ENCODE measurements at places on chromosomes 13 and 19. TPM values are rescaled to one million over a fixed set of nuclear protein-coding genes. Genes with fewer than 3 reads are reported as not detected.

STAP2 gene
- total RNA-seq: 28.9 TPM

GPR12 gene
- not detected for total RNA-seq

ZNF583 gene
- 4.1 TPM for total RNA-seq

SHISA2 gene
- 100 TPM for total RNA-seq

NUCB1 gene
- 106 TPM for total RNA-seq

ATP4B gene
- not detected for total RNA-seq

DNA sequence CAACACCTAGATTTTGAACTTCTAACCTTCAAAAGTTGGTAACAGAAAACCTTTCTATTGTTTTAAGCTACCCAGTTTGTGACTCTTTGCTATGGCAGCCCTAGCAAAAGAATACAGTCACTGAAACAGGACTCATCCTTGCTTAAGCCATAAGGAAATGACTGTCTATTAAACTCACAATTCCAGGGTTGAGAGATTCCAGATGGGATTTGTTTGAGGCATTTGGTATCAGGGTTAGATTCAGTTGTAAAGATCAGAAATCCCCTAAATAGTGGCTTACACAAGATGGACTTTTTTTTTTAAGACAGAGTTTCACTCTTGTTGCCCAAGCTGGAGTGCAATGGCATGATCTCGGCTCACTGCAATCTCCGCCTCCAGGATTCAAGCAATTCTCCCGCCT lies 41.1 kb upstream of the RGCC start:
- no peak for DNase-seq

- no peak for DNase-seq
Observed at GRCh38 chr19:29620931-29621351, 14.9 kb downstream of the POP4 start.

GRCh38 chr19:31338069-31338776 lies 11.0 kb downstream of the TSHZ3 start:
- peak; percentile 49 for DNase-seq

GRCh38 chr19:1417145-1417544 lies 9.8 kb downstream of the DAZAP1 start:
- DNase-seq: no peak

- no peak for DNase-seq
Observed at GRCh38 chr13:27423333-27423732, 1.1 kb upstream of the GTF3A start.

DNA sequence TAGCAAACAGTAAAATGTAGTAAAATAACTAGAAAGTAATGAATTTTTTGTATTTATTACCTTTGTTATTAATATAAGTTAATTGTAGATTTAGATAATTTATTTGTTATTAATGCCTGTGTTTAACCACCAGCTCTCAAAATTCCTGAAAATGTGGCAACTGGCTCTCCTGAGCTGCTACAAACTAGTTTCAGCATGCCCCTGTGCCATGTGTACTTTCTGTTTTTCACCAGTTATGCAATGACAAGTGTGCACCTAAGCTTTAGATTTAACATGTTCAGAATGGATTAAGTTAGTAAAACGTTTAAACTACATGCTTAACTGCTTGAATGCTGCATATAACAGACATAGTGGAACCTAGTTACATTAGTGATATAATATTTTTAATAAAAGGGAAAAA lies 88.1 kb downstream of the POSTN start:
- DNase-seq: no peak

DNA sequence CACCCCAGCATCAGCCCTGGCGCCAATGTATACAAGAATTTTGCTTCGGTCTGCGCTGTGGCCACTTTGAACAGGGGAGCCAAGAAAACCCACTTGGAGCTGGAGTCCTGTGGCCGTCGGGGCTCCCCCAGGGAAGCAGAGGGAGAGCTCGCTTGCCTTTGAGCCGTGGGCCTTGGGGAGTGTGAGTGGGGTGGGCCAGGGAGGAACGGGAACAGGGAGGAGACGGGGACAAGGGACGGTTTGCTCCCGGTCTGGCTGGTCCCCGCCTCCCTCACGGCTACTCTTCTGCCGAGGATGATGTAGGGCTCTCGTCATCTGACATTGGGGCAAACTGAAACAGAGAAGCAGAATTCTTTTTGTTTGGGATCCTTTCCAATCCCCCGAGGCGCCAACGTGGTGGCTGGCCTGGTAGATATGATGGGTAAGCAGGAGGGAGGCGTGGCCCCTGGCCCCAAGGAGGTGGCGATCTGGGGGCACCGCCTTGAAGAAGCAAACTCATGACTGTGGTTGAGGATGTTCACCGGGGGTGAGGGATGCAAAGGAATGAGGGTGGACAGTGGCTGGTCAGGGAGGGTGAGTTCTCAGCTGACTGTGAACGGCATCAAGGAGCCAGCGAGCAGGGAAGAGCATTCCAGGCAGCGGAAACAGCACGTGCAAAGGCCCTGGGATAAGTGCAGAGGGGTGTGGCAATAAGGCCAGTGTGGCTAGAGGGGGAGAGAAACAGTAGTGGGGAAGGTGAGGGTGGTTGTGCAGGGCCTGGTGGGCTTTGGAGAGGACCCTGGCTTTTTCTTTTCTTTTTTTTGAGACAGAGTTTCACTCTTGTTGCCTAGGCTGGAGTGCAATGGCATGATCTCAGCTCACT lies 10.9 kb upstream of the SPC24 start:
- DNase-seq: no peak

- peak; percentile 57 for DNase-seq
Observed at GRCh38 chr13:102191951-102192502, 209.8 kb downstream of the FGF14 start.

DNA sequence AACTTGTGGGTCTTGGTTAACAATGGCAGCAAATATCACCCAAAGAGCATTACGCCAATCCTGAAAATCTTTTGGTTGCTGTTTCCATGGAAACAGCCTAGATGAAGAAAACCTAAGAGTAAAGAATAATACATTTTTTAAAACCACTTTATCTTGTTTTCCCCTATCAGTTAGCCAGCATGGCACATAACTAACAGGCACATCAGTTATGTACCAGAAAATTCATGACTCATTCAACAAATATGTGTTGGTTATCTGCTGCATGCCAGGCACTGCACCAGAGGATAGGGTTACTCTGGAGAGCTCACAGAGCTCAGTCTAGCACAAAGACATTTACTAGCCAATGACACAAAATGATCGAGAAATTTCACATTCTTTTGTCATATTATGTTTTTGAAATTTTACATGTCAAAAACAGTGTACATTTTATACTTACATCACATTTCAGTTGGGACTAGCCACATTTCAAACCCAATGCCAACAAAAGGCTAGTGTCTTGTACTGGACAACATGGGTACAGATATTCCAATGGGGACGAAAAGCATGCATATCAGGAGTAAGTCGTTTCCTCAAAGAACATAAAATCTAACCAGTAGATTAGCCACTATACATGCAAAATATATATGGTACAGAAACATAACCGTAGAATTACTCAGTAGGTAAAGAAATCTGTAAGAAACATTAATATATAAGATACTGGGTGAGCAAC lies 20.3 kb downstream of the LNX2 start:
- peak; percentile 60 for DNase-seq

GRCh38 chr13:113820813-113821651 lies 42.8 kb downstream of the GAS6 start:
- DNase-seq: peak; percentile 93

GRCh38 chr19:31512181-31512970 lies 163.1 kb upstream of the TSHZ3 start:
- no peak for DNase-seq

DNA sequence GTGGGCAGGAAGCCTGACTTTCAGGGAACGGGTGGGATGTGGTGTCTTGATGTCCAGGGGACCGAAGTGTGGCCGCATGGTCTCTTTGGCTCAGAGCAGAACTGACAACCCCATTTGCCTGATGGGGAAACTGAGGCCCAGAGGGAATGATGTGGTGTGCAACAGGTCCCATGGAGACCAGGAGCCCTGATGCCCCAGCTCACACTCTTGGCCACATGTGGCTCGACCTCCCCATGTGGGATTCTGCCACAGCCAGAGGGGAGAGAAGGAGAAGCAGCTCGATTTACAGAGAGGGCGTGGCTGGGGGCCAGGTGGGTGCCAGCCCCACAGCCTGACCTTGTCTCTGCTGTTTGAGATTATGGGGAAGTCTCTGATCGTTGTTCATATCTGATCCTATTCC lies 128.1 kb downstream of the TEX29 start:
- no peak for DNase-seq

- peak; percentile 96 for DNase-seq
Observed at GRCh38 chr19:40598121-40598917, 2.9 kb upstream of the LTBP4 start.

DNA sequence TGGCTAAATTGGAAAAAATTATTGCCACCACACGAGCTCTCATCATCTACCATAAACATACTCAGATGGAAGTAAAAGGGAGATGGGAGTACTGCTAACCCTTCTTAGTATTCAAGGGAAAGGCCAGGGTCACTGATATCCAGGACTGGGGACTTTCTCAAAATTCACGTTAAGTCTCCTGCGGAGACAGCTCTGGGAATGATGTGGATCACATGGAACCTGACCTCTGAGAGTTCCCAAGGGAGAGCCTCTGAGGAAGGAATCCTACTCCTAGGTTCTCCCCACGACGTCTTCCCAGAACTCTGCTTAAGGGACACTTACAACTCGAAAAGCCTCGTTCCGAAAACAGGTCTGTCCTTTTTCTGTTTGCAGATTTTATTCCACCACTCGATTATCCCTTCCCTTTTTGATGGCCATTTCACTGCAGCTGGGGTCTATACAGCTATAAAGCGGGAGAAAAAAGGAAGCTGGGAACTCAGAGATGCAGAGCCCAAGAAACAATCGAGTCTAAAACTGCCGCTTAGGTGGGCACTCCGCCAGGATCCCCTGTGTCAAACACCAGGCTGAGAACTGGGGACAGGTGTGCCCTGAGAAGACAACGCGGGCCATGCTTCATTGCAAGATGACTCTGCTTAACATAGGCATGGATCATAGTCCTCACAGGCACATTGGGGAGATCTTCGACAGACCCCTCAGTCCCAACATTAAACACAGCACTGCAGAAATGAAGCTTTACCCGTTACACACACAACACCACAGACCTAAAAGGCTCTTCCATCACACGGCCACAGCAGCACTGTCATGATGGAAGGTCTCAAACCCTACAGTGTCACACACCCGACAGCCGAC lies 823 bp upstream of the ZNF567 start:
- DNase-seq: no peak

DNA sequence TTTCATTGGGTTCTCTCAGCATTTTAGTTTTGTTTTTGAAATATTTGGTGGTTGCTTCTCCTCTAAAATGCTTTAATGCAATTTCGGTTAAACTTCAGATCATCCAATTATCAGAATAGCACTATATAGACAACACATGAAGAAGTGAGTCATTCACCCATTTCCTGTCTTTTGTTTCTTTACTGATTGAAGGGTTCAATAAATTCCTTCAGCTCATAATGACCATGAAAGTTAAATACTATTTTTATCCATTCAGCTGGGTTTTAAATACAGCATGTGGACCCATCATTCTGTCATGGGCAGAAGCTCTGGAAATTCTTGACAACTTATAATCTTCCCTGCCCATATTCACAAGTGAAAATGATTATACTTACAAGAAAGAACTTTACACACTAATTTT lies 187.2 kb downstream of the ITGBL1 start:
- no peak for DNase-seq

GRCh38 chr13:59946944-59947343 lies 216.8 kb downstream of the DIAPH3 start:
- DNase-seq: no peak

GRCh38 chr19:16121141-16121540 lies 9.5 kb downstream of the RAB8A start:
- no peak for DNase-seq

DNA sequence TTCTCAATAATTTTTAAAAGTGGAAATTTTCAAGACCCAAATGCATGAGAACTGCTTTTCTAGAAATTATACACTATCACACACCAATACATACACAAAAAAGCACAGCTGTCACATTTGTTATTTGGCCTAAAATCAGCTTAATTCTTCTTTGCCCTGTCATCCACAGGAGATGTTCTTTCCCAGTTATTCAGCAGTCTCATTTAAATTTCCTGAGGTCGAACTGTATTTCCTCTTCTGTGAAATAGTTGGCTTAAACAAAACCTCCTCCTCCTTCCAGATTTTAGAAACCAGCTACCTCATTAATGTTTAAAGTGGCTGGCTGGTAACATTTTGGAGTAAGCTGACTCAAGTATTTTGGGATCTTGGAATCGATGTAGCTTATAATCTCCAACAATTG lies 39.1 kb downstream of the SMAD9 start:
- no peak for DNase-seq

GRCh38 chr13:56586976-56587375 lies 553.7 kb upstream of the PRR20A start:
- no peak for DNase-seq

GRCh38 chr19:49594993-49595818 lies 4.2 kb downstream of the PRR12 start:
- DNase-seq: no peak

GRCh38 chr13:20702530-20702914 lies 977 bp upstream of the IL17D start:
- no peak for DNase-seq

GRCh38 chr13:70580825-70581224 lies 472.6 kb upstream of the KLHL1 start:
- DNase-seq: no peak

DNA sequence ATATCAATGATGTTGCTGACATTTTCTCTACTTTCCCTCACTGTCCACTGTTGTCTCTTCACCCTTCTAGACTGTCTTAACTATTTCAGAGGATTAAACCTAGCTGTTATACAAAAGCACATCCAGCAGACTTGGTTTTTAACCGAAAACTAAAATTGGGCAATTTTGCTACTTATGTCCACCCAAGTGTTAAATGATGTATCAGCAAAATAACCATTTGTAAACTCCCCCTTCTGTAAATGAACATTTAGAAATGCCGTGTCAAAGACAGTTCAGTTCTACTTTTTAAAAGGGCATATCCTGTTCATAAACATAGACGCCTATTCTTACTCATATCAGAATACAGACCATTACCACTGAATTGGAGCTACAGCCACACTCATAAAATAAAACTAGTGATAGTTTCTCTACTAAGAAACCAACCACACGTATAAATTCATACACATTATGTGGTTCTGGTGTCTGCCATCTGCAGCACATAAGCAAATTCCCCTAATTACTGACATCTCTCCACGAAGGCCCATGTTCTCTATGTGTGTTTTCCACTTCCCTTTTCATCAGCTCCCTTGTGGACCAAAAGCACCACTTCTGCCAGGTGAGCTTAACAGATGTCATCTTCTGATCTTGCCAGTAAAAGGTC lies 1091.8 kb downstream of the PCDH9 start:
- DNase-seq: no peak

- peak; percentile 67 for DNase-seq
Observed at GRCh38 chr19:38634757-38635482, 12.5 kb upstream of the ACTN4 start.

GRCh38 chr19:16978839-16979802 lies 47.5 kb downstream of the CPAMD8 start:
- no peak for DNase-seq
